Activated naive CD4-positive, alpha-beta T cell treated with anti-CD3 and anti-CD28 coated beads, Interleukin-2, amount 50 U/mL, for 72 hours (primary cell): ENCODE measurements at places on chromosomes 4 and X.

DNA sequence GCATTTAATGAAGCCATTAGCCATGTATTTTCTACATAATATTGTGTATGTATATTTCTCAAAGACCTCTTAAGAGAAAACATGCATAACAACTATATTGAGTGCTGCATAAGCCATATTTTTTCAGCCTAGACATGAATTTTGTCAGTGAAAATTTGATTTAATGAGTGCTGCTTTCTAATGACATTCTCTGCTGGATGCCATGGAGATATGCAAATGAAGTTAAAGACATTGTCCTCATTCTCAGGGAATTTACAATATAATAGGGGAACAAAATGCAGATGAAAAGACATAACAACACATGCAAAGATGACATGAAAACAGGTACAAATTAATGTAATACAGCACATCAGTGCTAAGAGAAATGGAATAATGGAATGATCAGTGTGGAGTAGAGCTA, 118.7 kb downstream of the ATOH1 start:
- DNase-seq = no peak

DNA sequence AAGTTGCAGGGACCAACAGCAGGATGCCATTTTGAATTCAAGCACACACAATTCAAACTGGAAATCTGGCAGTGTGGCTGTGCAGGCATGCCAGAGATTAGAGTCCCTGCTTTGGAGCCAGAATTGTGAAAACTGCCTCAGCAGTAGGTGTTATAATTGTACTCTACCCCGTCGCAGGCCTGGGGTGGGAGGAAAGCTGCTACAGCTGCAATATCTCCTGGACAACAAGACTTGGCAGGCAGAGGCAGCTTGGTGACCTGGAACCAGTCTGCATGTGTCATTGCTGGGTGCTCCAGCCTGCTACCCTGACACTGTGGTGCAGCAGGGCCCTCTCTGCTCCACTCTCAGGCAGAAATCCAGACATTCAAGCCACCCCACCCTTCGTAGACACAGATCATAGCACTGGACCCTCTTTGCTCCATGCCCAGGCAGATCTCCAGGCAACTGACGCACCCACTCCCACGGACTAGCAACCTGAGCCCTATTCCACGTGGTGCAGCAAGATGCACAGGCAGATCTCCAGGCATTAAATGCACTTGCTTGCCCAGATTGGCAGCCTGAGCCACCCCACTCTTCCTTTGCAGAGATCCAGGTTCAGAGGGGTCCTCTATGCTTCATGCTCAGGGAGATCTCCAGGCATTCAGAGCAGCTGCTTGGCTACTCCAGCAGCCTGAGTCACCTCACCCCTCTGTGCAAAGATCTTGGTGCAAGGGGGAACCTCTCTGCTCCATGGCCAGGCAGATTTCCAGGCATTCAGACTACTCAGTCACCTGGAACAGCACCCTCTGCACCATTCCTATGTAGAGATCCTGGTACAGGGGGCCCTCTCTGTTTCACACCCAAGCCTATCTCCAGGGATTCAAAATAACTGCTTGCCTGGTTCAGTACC, 140.5 kb downstream of the LRBA start:
- no peak for DNase-seq

- no peak for DNase-seq
Measured at GRCh38 chrX:149120459-149120858, 384.6 kb downstream of the IDS start.

GRCh38 chr4:54091637-54092404, 8.1 kb upstream of the GSX2 start:
- peak; percentile 68 for DNase-seq

- no peak for DNase-seq
Measured at GRCh38 chr4:8550691-8551090, 29.5 kb upstream of the GPR78 start.

GRCh38 chr4:54548098-54548620, 109.6 kb upstream of the KIT start:
- no peak for DNase-seq

GRCh38 chrX:71949844-71950445, 39.3 kb downstream of the NHSL2 start:
- DNase-seq = no peak

- no peak for DNase-seq
Measured at GRCh38 chr4:123380728-123381716, 15.6 kb upstream of the SPRY1 start.

DNA sequence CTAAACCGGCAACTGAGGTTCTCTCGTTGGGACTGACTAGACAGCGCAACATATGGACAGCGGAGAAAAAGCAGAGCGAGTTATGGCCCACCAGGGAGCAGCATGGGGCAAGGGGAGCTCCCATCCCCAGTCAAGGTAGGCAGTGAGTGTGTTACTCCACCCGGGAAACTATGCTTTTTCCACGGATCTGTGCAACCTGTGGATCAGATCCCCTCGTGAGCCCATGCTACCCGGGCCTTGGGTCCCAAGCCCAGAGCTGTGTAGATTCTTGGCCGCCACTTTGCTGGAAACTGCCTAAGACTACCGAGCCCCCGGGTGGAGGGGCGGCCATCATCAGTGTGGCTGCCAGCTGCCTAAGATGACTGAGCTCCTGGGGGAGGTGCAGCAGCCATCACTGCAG, 140.9 kb downstream of the PAPSS1 start:
- DNase-seq = no peak
